ENCODE measurements at places on chromosomes 4 and X.

DNA sequence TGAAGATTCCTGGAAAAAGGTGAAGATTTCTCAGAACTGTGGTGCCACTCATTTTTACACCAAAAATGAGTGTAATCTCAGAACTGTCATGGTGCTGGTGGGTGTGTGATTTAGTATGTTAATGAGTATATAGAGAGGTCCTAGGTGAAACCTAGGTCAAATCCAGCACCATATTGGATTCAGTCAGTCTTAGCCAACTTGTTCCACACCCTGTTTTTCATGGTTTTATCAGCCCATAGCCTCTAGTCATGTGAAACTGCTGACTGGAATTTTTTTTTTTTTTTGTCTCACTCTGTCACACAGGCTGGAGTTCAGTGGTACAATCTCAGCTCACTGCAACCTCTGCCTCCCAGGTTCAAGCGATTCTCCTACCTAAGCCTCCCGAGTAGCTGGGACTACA lies 58.0 kb downstream of the LAS1L start:
- DNase-seq = no peak

DNA sequence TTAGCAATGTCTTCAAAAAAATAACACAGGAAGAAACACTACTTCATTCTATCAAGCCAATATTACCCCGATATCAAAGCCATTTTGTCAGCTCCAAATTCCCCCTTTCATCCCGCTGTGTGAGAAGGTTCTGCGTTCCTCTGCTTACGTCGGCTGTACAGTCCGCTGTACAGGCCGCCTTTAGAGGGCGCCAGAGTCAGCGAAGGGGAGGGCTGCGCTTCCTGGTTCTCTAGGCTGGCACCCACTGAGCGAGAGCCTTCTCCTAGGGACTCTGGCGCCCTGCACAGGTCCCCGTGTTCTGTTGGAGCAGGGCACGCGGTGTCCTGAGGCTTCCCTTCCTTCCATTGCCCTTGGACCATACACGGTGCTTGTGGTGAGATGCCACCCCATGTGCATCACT lies 25.3 kb upstream of the CT45A1 start:
- peak; percentile 4 for DNase-seq

DNA sequence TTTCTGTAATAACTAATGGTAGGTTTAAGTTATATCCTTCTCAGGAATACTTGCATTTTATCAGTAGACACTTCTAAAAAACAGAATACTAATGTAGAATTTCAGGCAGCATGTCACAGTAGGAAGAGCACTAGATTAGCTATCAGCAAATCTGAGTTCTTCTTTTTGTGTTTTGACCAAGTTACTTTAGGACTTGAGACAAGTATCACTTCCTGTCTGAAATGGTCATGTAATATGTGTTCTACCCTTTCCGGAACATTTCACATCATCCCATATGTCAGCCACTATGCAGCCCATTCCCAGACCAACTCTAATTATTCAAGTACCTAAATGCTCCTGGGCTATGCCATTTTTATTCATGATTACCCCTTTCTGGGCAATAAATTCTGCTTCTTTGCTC lies 401.8 kb upstream of the RPS6KA3 start:
- no peak for DNase-seq

DNA sequence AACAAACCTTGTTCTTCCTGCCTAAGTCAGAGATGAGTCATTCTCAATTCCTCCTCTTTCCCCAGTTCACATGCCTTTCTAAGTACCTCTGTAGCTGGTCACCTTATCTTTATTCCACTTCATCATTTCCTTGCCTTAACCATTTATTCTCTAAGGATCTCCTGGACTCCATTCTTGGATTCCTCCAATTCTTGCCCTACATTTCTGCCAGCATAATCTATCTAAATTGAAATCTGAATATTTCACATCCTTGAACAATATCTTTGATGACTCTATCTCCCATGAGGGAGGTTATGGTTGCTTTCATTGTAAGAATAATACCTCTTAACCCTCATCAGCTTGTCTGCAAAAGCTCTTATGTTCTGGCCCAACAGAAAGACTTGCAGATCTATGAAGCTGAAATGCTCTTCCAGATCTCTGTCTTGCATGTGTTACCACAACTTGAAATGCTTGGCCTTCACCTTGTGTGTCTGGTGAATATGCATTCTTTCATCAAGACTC lies 28.6 kb upstream of the PDE5A start:
- no peak for DNase-seq

GRCh38 chrX:41604177-41604576 lies 84.6 kb upstream of the GPR34 start:
- no peak for DNase-seq

DNA sequence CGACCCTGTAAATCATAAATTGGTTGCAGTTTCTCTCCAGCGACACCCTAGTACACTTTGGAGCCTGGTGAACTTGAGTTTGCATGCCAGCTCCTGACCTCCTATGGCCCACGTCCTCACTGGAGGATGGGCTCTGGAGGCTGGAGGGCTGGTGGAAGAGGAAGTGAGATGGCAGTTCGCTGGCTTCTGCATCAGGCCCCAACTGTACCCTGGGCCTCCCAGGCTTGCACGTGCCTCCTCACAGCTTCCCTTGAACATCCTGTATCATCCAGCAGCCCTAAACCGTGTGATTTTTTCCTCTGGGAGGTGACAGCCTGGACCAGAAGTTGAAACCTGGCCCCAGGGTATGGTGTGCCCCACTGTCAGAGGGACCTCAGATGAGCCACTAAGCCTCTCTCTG lies 78.5 kb downstream of the HTRA3 start:
- DNase-seq = no peak

GRCh38 chrX:42119076-42119475 lies 195.7 kb upstream of the CASK start:
- DNase-seq = no peak

DNA sequence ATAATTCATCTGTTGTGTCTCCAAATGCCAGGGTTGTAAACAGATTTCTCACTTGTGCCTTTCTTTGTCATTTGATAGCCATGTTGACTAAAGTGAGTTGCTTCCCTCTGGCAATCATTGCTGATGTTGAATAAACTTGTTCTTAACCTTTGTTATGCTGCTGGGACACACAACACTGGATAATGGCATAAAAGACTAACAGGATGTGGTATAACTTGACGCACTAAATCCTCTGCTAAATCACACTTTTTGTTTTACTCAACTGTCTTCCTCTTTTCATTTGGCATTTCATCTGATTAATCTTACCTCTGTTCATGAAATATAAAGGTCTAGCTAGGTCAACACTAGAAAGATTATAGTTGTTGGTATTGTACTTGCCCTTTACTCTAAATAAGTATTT lies 17.6 kb upstream of the CXCL5 start:
- no peak for DNase-seq

DNA sequence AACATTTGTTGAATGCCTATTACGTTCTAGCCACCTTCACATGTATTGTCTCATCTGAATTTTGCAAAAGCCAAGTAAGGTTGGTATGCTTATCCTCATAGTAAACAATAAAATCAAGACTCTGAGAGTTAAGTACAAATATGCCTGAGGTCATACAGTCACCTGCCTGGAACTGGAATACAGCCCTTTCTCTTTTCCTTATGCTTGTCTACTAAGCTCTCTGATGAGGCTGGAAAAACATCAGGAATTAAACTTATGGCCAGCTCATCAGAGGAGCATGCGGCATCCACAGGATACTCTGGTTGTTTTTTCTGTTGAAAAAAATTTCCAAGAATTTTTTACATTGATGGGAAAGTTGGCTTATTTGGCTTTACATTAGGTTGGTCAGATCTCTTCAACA lies 35.5 kb downstream of the NCAPG start:
- DNase-seq = no peak
